ENCODE measurements at places on chromosomes 5 and 9. TPM values are rescaled to one million over a fixed set of nuclear protein-coding genes. Genes with fewer than 3 reads are reported as not detected.

The GFI1B gene
- not detected for total RNA-seq

The F2RL1 gene
- 69.0 TPM for total RNA-seq

The STC2 gene
- total RNA-seq: 110 TPM

The ZFP37 gene
- 0.80 TPM for total RNA-seq

The LTC4S gene
- total RNA-seq: 0.23 TPM

The PCDHA9 gene
- total RNA-seq: not detected

The ARHGEF37 gene
- 3.3 TPM for total RNA-seq

All from hair follicular keratinocyte (primary cell).